ENCODE measurements at places on chromosomes 6 and 20.

GRCh38 chr20:62624325-62624690 lies 18.0 kb upstream of the SLCO4A1 start:
- DNase-seq: no peak

GRCh38 chr20:694496-694895 lies 18.9 kb upstream of the SCRT2 start:
- DNase-seq: no peak

DNA sequence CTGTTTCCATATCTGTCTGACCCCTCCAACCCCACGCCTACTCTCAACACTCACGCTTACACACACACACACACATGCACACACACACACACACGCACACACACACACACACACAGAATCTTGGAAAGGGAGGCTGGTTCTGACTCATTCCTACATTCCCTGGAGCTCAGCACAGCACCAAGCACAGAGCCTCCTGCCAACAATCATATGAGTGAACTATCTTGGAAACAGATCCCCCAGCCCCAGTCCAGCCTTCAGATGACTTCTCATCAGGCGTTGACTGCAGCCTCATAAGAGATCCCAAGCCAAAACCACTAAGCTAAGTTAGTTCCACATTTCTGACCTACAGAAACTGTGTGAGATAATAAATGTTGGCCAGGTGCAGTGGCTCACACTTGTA lies 14.1 kb upstream of the HCK start:
- no peak for DNase-seq

DNA sequence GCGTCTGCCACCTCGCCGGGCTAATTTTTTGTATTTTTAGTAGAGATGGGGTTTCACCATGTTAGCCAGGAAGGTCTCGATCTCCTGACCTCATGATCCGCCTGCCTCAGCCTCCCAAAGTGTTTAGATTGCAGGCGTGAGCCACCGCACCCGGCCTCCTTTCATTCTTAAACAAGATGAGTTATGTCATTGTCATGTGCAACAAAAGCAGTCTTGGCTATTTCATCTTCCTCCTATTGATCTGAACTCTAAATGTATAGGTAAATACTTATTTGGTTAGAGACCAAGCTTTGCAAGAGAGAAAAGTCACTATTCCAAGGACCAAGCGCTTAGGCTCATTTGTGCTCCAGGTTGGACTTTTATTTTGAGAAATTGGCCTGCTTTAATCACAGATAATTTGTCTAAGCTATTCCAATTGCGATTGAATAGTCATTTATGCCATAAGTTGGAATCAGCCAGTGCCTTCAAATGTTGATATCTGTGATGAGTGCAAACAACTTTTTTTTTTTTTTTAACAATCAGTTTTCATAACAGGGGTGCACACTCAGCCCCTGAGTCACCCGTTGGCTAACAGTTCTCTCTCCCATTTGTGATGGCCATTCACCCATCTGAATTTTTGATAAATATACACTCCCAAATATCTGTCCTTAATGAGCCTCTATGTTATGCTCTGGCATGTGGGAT lies 167.3 kb downstream of the BCAS1 start:
- no peak for DNase-seq

- DNase-seq: no peak
These were observed 1.1 kb downstream of the DPM1 start for GRCh38 chr20:50957276-50957675.

DNA sequence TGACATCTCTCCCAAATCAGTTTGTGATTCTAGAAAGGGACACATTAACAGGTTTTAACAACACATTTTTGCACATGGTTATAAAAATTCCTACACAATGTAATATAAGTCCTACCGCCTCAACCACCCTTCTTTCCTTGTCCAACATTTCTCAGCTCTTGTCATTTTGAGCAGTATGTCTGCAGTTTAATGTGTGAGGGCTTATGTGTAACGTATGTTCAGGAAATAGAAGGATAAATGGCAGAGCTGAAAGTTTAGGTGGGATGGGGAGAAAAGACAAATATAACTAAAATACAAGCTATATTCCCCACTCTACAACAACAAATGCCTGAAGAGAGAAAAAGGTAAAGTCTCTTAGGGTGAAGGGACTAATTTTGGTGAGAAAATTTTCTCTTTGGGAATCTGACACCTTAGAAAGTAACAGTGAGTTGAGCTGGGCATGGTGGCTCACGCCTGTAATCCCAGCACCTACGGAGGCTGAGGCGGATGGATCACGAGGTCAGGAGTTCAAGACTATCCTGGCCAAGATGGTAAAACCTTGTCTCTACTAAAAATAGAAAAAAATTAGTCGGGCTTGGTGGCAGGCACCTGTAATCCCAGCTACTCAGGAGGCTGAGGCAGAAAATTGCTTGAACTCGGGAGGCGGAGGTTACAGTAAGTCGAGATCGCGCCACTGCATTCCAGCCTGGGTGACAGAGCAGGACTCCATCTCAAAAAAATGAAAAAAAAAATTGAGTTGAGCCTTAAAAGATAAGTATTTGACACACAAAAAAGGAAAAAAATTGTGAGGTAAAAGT lies 5.1 kb downstream of the PNRC1 start:
- DNase-seq: no peak

DNA sequence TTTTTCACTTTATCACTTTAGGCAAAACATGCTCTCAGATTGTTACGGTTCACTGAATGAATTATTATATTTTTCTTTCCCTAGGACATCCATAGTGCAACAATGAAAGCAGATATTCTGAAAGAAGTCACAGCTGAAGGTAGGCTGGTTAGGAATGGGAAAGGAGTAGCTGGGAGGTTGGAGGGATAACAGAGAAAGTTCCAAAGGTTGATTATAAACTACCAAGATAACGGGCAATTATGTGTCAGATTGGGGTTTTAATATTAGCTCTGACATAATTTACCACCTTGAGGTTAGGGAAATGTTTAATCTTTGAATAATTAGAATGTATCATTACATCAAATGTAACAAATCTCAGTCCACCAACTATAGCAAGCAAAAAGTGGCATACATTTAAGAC lies 96.5 kb downstream of the HTR1B start:
- DNase-seq: no peak

DNA sequence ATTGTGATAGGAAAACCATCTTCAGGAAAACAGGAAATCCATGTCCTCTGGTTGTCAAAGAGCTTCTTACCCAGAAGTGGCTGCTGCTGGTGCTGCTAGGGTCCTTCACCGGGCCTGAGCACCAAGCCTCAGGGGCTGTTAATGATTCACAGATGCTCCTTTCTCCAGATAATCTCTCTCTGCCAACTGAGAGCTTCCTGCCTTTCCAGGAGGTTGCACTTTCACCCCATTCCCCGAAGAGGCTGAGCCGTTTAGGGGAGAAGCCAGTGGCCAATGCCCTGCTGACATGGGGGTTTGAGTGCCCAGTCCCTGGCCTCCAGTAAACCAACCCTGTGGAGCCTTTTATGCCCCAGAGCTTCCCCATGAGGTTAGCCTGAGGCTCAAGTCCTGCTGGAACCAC lies 122.4 kb downstream of the CBLN4 start:
- no peak for DNase-seq

DNA sequence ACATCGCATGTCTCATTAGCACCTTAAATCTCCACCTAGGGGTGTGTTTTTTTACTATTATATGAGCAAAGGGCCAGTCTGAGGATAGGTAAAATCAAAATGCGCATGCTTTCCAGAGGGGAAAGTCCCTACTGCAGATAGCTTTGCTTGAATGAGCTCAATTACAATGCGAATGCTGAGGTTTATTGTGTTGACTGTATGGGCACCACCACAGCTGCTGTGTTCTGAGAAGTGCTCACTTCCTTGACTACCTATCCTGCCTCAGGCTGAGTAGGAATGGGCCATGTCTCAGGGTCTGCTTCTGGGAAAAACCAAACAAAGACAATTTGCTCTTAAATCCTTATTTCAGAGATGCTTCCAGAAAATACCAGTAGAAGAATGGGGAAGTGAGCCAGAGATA lies 36.6 kb downstream of the MOCS1 start:
- no peak for DNase-seq

- no peak for DNase-seq
These were observed 50.0 kb downstream of the SRC start for GRCh38 chr20:37395921-37396415.

DNA sequence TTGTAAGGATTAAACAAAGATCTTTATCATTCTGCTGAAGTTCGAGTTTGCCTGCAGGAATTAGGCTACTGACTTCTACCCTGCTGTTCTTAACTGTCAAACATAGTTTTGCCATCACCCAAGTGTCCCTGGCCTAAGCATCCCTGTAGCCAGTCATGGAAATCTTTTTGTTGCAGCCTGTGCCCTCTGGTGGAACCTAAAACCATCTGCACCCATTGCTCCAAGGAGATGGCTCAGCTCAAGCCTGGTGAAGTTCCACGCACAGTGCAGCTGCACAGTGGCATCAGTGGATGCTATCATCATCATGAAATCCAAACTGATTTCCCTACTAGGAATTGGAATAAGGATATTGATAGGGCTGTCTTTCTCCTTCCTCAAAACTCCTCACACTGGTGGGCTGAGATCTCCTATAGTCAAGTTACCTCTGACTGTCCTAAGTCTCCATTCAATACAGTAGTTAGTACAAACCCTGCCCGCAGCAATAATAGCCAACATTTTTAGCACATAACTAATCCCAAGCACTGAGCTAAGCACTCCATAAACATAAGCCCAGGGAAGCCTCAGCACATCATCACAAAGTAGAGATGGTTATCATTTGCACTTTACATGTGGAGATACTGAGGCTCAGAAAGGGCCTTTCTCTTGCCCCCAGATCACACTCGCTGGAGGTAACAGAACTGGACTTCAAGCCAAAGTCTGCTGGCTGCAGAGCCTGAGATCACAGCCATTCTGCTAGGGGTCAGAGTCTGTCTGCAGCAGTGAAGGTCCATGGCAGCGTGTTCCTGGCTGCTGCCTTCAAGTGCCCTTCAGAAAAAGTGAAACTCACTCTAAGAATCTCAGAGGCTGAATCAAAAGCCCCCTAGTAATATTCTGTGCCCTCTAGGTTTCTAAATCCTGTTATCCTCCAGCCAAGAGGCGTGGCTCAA lies 77.2 kb upstream of the MC3R start:
- DNase-seq: no peak

- DNase-seq: no peak
These were observed 27.8 kb upstream of the SMOC2 start for GRCh38 chr6:168413018-168413720.

GRCh38 chr20:62631336-62632308 lies 10.7 kb upstream of the SLCO4A1 start:
- no peak for DNase-seq

DNA sequence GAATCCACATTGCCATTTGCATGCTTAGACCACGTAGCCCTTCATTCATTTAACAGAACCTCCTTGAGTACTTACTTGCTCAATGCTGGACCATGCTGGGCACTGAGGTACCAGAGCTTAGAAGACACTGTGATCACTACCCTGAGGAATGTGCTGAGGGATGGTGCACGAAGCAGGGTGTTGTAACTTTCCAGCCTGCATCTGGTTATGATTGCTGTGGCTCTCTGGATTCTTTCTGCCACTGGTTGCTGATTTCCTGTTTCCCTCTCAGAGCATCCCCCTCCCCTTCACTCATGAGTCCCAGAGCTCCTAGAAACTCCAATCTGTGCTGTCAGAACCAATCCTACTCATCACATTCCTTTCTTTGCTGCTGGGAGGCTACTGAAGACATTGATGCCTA lies 537.4 kb downstream of the PTPRT start:
- DNase-seq: no peak

DNA sequence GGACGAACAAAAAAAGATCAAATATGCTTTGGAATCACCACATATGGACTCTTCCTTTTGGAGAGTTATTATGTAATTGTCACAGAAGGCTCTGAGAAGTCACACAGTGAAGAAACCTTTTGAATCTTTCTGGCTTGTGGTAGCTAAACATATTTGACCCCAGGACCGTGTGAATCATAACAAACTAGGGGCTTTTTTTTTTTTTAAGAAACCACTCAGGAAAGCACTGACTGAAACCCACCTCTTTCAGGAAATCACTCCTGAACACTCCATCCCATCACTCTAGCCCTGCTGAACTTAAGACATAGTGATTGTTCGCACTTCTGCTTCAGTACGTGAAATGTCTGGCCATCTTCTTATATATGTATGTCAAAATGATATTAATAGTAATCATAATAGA lies 495.9 kb upstream of the ARID1B start:
- no peak for DNase-seq

GRCh38 chr6:90631046-90631445 lies 44.2 kb upstream of the MAP3K7 start:
- DNase-seq: no peak

- no peak for DNase-seq
These were observed 7.2 kb upstream of the CTAGE9 start for GRCh38 chr6:131717836-131718542.

GRCh38 chr6:170050591-170051041 lies 240.3 kb downstream of the DLL1 start:
- no peak for DNase-seq

GRCh38 chr6:165910184-165910966 lies 247.3 kb upstream of the PDE10A start:
- no peak for DNase-seq

DNA sequence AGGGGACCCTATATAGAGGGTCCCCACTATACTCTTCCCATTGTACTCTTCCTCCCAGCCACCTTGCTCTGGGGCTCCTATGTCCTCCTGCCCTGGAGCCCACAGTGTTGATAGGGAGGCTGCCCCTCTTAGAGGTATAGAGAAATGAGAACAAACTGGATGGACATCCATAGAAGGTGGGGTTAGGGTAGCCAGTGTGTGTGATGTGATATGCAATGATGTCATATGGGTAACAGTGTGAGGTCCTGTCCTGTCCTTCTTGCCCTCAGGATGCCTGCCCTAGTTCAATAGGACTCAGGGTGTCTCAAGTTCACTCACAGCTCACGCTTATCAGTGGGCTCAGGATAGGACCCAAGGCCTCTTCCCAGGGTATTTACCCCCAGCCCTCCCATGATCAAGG lies 435 bp downstream of the PTCRA start:
- DNase-seq: no peak

DNA sequence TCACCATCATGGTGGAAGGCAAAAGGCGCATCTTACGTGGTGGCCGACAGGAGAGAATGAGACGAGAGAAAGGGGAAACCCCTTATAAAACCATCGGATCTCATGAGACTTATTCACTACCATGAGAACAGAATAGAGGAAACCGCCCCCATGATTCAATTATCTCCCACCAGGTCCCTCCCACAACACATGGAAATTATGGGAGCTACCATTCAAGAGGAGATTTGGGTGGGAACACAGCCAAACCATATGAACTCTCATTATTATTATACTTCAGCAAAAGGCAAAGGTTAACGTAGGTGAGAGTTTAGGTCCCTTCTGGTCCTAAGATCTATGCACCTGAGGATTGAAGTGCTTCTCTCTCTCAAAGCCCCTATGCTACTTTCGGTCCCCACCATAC lies 2.4 kb upstream of the PFDN4 start:
- DNase-seq: no peak

GRCh38 chr6:157533048-157533871 lies 152.3 kb downstream of the ZDHHC14 start:
- no peak for DNase-seq

GRCh38 chr6:92559611-92560010 lies 859.7 kb downstream of the EPHA7 start:
- no peak for DNase-seq

- DNase-seq: no peak
These were observed 118.1 kb upstream of the AFDN start for GRCh38 chr6:167708501-167709094.

Data from GM19239 (cell line).